ENCODE measurements at places on chromosomes 4 and X.

GRCh38 chr4:185878633-185879032 is 66.6 kb upstream of the SORBS2 start:
- no peak for DNase-seq

- no peak for DNase-seq
Measured at GRCh38 chr4:48295116-48295515, 25.5 kb upstream of the TEC start.

DNA sequence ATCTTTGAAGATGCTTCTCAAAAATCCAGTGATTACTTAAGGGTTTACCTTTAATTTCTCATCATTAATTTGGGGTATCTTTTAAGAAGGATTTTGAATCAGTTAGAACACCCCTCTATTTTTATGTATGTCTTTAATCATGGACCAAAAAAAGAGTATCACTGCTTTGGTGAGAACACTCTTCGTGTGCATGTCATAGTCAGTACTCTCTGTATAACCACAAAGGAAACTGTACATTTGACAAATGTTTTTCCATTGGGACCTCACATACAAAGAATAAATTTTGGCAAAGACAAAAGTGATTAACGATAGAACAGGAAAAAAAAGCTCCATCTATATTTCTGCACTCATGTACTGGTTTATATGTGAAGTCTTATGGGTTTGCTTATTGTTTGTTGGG is 31.3 kb downstream of the FAM241A start:
- no peak for DNase-seq

- DNase-seq, result no peak
Measured at GRCh38 chrX:148588649-148589310, 88.4 kb downstream of the AFF2 start.

All from sciatic nerve (tissue), 2 donors.